ENCODE measurements at places on chromosomes 5 and 9. TPM values are rescaled to one million over a fixed set of nuclear protein-coding genes. Genes with fewer than 3 reads are reported as not detected.

Gene CA9
- 1.2 TPM for total RNA-seq

Gene CNOT8
- total RNA-seq: 86.2 TPM

Gene THG1L
- total RNA-seq: 11.4 TPM

Gene SHISAL2B
- total RNA-seq: not detected

Gene ZBTB5
- 10.5 TPM for total RNA-seq

Gene ERGIC1
- total RNA-seq: 36.1 TPM

Gene C5orf24
- total RNA-seq: 32.3 TPM

Gene TRIM41
- 42.4 TPM for total RNA-seq

Gene TEX48
- 0.48 TPM for total RNA-seq

Gene RCL1
- total RNA-seq: 12.3 TPM

Gene TAF11L13
- total RNA-seq: not detected

Gene ALDH1A1
- not detected for total RNA-seq

Gene SLC45A2
- total RNA-seq: 0.23 TPM

Gene TUSC1
- not detected for total RNA-seq

Gene DNAH5
- not detected for total RNA-seq

Gene FAM174A
- 6.0 TPM for total RNA-seq

Gene POU5F2
- 0.71 TPM for total RNA-seq

Gene PCDHGA5
- not detected for total RNA-seq

Gene PCDHGA12
- total RNA-seq: not detected

Gene TTC23L
- total RNA-seq: not detected

Gene ZDHHC12
- 81.5 TPM for total RNA-seq

Gene BAAT
- total RNA-seq: not detected

Gene FOXD1
- total RNA-seq: 0.38 TPM

Gene SOWAHA
- not detected for total RNA-seq

Gene NMUR2
- total RNA-seq: not detected

Gene ENHO
- total RNA-seq: not detected

Gene IL33
- not detected for total RNA-seq

Gene TRIP13
- 26.6 TPM for total RNA-seq

Gene NUDT12
- 0.33 TPM for total RNA-seq

Gene CDH12
- total RNA-seq: not detected

Gene GPR21
- 0.58 TPM for total RNA-seq

Gene ZNG1C
- 25.8 TPM for total RNA-seq

Gene ADGRV1
- total RNA-seq: not detected

Gene BARX1
- 0.28 TPM for total RNA-seq

Gene HMMR
- total RNA-seq: 75.7 TPM

Gene ZFP2
- 0.15 TPM for total RNA-seq

Gene LECT2
- total RNA-seq: not detected

Gene GPRIN1
- 4.2 TPM for total RNA-seq

Gene PLAC8L1
- total RNA-seq: not detected

Gene PCDHGC4
- total RNA-seq: not detected

Gene TAF1L
- not detected for total RNA-seq

Gene REEP2
- total RNA-seq: 0.76 TPM

Gene PLCXD3
- not detected for total RNA-seq

Gene ANKS6
- total RNA-seq: 2.7 TPM

Gene FOXD4L3
- not detected for total RNA-seq

Gene FXN
- total RNA-seq: 21.8 TPM

Gene ADAMTS12
- not detected for total RNA-seq

Gene SPEF2
- 10.8 TPM for total RNA-seq

Gene TRAF1
- 73.6 TPM for total RNA-seq

Gene NUTM2G
- not detected for total RNA-seq

Data from activated CD4-positive, alpha-beta memory T cell treated with anti-CD3 and anti-CD28 coated beads, Interleukin-2, amount 10 ng/mL, durations not matched to agents 7 days and 5 days (primary cell).